ENCODE measurements at places on chromosomes 11 and 22.

- DNase-seq, result no peak
Measured at GRCh38 chr11:2208691-2209369, 37.2 kb upstream of the TH start.

GRCh38 chr11:131491503-131491902 lies 121.1 kb downstream of the NTM start:
- no peak for DNase-seq

DNA sequence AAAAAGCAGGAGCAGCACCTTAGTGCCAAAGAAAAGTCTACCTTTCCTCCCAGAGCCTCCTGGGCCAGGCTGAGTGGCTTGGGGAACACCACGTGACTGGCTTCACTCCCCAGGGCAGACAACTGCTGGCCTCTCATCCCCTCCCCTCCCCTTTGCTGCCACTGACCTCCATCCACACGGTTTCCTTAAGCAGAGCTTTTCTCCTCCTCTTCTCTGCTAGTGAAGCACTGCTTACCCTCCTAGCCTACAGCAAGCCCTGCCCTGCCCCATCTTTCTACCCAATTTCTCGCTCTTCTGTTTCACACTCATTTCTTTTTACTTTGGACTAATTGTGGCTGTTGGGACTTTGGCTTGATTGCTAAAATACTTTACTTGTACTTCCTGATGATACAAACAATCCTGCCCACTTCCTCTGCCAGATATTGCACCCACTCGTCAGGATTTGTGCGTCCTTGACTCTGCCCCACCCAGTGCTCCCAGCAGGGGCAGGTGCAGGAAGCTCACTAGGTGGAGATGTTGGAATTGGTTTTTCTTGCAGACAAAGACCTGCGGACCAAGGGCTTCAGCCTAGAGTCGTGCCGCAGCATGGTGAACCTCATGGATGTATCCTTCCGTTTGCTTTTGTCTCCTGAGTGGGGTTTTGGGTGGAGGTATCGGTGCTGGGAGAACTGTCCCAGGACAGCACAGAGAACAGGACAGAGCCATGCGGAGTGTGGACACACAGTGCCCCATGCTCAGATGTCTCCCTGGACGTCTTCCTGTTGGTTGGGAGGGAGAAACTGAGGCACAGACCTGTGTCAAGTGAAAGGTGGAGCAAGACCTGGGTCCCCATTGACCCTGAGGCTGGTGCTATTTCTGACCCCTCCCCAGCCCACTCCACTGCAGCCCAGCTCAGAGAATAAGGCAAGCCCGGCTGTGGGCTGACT lies 27.3 kb downstream of the CAPN1 start:
- DNase-seq, result no peak

DNA sequence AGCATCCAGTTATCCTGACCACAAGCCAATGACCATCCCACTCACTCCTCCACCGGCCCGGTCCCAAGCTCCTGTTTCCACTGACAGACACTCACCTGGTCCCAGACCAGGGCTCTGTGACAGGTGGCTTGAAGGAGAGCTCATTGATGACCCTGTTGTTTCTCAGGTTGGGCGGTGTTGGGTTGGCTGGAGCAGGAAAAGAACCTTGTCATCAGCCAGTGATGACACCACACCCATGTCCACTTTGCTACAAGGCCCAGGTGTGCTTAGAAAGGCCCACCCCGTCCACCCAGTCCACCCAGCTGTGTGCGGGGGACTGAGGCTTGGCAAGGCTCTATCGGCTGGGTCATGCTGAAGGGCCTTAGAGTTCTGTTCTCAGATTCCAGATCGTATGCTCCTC lies 42.9 kb downstream of the GAB4 start:
- no peak for DNase-seq

DNA sequence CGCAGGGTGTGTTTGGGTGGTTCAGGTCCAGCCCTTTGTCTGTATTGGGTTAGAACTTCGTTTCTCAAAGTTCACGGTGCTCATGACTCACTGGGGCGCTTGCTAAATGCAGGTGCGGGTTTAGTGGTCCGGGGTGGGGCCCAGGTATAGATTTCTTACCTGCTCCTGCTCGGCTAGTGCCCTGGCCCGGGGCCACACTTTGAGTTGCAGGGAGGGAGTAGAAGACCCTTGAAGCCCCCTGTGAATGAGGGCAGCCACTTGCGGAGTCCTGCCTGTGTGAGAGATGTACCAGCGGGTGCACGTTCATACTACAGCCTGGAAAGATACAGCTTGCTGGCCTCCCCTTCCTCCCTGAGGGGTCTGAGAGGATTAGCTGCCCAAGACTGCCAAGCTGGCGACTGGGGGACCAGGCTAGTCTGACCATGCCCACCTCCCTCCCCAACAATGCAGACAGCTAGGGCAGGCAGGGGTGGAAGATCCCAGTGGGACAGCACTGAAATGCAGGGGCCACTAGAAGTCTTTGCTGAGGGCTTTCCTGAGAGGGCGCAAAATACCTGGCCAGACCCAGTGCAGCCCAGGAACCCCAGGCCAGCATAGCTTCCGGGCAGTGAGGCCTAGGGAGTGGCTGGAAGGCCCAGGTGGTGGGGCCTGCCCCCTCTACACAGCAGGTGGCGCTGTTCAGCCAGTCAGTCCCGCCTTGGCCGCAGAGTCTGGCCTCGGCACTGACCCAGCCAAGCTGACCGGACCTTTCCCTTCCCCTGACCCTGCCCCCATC lies 5.1 kb upstream of the MYRF start:
- no peak for DNase-seq

DNA sequence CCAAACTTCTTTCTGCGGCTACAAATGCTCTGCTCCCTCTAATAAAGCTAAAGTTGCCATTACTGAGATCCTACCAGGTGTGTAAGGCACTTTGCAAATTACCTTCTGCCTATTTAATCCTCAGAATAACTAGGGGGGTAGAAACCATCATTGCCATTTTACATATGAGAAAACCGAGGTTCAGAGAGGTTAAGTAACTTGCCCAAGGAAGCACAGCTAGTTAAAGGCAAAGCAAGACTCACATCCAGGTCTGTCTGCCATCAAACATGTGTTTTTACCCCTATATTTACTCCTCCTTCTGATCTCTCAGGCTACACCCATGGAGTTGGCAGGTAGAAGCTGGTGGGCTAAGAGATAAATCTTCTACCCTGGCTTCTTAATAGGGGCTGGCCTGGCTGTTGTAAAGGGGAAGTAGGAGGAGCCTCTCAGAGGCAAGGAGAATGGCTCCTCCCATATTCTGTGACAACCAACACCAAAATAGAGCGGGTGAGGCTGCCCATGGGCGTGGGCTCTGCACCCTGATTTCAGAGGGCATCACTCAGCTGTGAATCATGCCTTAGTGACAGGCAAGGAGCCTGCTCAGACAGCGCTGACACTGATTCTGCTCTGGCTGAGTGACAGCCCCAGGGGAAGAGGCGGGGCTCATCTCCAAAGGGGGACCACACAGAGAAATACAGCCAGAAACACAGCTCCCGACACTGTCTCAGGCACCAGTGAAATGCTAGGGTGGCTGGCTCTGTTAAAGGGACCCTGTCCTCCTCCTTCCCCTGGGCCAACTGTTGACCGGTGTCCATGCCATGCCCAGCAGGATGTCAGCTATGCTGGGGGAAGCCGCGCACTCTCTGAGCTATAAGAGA lies 106.8 kb downstream of the ABTB2 start:
- DNase-seq, result no peak

DNA sequence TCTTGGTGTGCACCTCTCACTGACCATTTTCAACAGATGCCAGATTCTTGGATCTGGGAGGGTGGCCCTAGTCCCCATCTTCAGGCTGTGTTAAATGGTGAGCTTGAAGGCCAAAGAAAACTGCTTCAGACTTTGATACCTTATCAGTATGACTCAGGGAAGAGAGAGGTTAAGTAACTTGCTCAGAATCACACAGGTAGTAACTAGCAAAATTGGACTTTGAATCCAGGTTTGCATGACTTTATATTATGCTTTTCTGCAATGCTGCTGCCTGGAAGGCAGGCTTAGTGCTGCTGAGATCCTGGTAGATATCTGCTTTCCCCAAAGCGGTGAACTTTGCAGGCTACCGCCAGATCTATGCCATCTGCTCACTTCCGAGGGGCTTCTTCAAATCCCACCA lies 487.3 kb downstream of the INSC start:
- no peak for DNase-seq

GRCh38 chr11:100624346-100624745 lies 62.7 kb upstream of the ARHGAP42 start:
- DNase-seq, result no peak

DNA sequence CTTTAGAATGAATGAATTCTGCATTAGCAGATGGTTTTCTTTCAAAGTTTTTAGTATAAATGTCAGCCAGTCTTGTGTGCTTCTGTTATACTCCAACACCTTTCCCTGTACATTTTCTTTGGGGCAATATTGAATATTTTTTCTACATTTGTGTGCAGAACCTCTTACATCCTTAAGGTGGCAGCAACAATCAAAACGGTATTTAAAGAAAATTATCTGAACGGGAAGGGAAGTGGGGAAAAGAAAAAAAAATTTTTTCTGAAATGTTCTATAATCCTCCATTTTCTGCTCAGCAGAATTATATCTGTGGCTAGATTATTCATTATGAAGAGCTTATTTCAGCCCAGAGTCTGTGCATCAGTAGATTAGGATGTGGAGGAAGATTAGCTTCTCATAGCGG lies 347.3 kb upstream of the RAG2 start:
- peak; percentile 17 for DNase-seq

GRCh38 chr11:123145220-123145619 lies 49.8 kb downstream of the CLMP start:
- no peak for DNase-seq

GRCh38 chr11:76023236-76024068 lies 182.8 kb downstream of the WNT11 start:
- no peak for DNase-seq

DNA sequence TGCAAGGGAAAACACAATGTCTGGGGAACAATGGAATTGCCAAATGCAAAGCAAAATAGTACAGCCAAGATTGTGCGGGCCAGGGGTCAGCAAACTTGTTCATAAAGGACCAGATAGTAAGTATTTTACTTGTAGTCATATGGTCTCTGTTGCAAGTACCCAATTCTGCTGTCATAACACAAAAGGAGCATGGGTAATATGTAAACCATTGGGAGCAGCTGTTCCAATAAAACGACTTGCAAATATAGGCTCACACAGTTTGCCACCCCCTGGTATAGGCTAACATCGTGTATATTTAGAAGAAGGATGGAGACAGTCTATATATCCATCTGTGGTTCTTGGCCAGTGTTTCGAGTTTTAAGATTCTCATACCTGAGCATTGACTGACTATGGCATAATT lies 15.6 kb downstream of the SDHAF2 start:
- no peak for DNase-seq

DNA sequence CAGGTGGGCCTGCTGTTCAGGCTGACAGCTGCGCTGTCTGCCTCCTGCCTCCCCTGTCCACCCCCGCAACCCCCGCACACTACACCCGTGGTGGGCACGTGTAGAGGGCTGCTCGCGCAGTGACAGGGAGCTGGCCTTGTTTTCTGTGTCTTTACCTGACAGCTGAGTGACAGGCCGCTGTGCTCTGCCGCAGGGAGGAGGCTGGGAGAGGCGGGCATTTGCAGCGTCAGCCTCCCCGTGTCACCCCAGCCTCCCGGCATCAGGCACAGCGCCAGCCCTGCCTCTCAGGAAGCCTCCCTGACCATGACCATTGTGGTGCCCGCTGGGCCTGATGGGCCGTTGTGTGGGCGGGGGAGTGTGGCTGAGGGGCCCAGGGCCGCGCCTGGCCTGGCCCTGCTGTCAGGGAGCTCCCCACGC lies 32.0 kb upstream of the RELT start:
- DNase-seq, result no peak

- DNase-seq, result no peak
Measured at GRCh38 chr11:94780432-94780831, 12.3 kb downstream of the AMOTL1 start.

DNA sequence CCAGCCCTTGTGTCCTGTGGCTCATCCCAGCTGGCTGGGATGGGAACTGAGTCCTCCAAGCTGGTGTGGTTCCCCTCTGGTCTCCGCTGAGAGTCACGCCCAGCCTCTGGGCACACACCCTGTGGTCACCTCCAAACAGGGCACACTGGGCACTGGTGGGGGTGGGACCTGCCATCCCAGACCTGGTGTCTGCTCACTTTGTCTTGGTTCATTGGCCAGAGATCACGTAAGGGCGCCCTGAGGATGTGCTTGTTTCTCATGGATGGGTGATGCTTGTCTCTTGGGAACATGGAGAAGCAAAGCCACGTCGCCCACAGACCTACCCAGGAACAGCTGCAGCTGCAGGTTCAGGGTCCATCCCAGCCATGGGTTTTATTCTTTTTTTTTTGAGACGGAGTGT lies 43.1 kb downstream of the LRP5 start:
- DNase-seq, result no peak

DNA sequence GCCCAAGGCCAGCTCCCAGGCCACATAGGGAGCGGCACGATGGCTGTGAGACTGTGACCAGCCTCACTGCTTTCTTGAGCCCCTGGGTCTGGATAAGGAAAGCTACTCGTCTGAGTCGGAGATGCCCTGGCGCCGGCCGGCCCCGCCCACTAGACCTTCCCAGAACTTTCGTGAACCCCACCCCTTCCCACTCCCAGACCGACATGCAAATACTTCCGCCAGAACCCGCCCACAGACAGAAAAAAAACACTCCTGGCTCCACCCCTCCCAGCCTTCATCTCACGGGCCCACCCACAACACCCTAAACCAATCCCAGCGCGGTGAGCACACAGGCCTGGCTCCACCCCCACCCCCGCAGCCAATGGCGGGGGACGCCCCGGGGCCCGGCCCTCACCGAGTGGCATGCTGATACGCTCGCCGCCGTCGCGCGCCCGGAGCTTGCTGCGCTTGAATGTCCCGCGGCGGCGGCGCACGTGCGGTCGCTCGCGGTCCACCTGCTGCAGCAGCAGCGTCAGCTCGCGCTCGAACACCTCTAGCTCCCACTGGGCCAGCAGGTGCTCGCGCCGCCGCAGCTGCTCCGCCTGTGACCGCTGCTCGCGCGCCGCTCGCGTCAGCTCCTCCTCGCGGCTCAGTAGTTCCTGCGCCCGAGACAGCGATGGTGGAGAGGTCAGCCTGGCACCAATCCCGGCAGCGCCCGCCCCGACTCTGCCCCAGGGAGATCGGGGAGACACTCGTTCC lies 7.0 kb downstream of the MAP3K11 start:
- no peak for DNase-seq

GRCh38 chr11:44243086-44243485 lies 66.9 kb downstream of the ALX4 start:
- no peak for DNase-seq

DNA sequence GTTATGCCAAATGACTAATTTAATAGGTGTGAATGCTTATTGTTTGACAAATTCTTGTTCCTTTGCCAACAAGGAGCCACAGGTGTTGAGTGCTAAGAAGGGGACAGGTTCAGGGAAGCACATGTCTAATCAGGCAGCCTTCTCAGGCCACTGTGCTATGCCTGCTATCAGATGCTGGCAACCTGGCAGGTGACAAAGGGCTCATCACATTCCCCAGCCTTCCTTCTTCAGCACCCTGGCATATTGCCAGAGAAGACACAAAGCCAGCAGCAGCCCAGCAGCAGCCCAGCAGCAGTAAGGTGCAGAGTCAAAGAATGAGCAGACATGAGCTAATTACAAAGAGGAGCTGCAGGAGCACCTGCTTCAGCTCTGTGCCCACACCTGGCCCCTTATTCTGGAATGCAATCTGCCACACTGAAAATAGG lies 68.2 kb downstream of the GUCY1A2 start:
- no peak for DNase-seq

Data from NCI-H446 (cell line).